T-helper 1 cell (primary cell): ENCODE measurements at places on chromosomes 12 and 14.

DNA sequence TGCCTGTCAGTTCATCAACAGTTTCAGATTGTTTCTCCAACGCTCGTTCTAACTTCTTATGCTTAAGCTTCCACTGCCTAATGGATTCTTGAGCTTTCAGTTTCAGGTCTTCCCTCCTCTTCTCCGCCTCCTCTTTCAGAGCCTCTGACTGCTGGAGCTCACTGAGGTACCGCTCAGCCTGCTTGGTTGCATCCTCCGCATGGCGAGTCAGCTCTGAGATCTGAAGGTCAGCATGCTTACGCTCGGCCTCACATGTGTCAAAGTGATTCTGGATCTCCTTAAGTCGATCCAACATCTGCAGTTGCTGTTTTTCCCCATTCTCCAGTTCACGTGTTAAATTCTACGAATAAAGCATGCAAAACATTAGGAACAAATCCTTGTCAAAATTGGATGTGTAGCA is 148.8 kb downstream of the CEP128 start:
- no peak for DNase-seq

DNA sequence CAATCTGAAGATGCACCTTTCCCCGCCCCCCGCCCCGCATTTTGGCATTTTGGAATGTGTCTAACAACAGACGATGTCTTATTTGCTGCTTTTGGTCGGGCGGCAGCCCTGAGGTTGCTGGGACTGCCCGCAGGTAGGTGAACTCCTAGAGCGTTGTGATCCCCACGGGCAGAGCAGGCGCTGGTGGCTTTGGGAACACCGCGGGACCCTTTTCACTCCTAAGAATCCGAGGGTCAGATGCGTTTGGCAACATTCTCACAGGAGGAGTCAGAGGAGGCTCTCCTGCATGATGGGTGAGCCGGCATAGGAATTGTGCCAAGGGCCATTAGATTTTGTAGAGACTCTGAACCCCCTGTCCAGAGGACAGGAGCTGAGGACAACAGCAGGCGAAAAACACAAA is 41.9 kb downstream of the HCAR2 start:
- DNase-seq: no peak

GRCh38 chr12:21675641-21676040 is 18.0 kb upstream of the LDHB start:
- no peak for DNase-seq

- DNase-seq: no peak
Measured at GRCh38 chr12:112185093-112185923, 59.9 kb downstream of the TRAFD1 start.
